ENCODE measurements at places on chromosomes 3 and 15.

DNA sequence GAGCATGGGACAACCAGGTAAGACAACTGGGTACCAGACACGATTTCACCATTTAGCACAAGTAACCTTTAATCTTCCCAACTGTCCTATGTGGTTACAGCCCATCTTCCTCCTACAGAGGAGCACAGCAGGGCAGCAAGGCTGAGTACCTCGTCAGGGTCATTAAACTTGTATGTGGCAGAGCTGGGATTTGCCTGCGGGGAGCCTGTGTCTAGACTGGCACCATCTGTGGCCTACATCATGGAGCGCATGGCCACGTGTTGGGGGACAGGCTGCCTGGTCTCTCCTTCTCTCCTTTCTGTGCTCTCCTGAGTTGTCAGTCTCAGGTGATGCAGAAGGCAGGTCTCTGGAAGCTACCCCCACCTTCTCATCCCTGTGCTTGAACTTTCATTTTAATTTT, 32.2 kb downstream of the GOLGA6A start:
- DNase-seq, result peak; percentile 37

- no peak for DNase-seq
Measured at GRCh38 chr3:140416666-140417065, 261.2 kb upstream of the TRIM42 start.

DNA sequence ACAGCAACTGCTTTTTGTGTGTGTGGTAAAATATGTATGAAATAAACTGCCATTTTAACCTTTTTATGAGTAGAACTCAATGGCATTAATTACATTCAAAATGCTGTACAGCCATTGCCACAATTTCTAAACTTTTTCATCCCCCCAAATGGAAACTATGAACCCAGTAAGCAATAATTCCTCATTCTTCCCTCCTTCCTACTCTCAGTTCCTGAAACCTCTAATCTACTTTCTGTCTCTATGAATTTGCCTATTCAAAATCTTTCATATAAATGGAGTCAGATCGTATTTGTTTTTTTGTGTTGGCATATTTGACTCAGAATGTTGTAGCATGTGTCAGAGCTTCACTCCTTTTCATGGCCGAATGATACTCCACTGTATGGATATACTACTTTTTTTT, 5.3 kb upstream of the BLM start:
- DNase-seq, result no peak

- no peak for DNase-seq
Measured at GRCh38 chr3:10709110-10709781, 106.8 kb upstream of the SLC6A11 start.

GRCh38 chr3:46663591-46664135, 29.8 kb downstream of the ALS2CL start:
- no peak for DNase-seq

GRCh38 chr3:118810499-118811035, 224.1 kb downstream of the IGSF11 start:
- DNase-seq, result no peak

GRCh38 chr15:62415498-62415897, 250.4 kb upstream of the C2CD4B start:
- DNase-seq, result no peak

- no peak for DNase-seq
Measured at GRCh38 chr15:99303907-99304306, 52.6 kb downstream of the LRRC28 start.

DNA sequence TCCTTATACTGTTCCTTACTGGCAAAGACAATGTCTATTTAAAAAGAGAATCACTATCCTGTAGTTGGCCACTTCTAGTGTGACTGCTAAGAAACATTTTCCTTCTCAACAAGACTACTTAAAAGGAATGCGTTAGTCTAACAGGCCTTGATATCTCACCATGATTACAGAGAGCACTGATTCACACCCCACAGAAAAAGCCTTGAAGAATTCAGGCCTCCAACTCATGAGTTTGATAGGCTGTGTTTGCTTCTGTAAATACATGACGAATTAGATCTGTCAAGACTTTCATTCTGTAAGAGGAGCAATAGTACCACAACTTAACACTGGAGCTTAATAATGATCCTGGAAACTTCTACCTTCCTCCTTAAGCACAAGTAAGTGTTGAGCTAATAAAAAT, 432.8 kb upstream of the NR2F2 start:
- no peak for DNase-seq

DNA sequence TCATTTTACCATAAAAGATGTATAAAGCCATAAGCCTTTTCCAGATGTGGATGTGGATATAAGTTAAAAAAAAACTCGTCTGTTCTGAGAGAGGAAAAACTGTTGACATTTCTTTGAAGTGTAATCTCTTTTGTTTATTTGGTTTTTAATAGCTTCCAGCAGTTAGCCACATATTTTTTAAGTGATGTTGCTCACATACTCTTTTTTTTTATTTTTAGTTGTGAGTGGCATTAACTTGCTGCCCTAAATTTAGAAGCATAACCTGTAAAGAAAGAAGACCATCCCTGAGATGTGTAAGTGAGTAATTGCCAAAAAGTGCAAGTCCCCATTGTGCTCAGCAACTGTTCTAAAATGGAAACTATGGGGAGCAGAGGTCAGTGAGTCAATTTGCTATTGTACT, 415.9 kb upstream of the MDFIC2 start:
- DNase-seq, result no peak

- DNase-seq, result no peak
Measured at GRCh38 chr3:16474216-16474615, 39.3 kb downstream of the RFTN1 start.

GRCh38 chr3:50279255-50280016, 549 bp downstream of the LSMEM2 start:
- no peak for DNase-seq

DNA sequence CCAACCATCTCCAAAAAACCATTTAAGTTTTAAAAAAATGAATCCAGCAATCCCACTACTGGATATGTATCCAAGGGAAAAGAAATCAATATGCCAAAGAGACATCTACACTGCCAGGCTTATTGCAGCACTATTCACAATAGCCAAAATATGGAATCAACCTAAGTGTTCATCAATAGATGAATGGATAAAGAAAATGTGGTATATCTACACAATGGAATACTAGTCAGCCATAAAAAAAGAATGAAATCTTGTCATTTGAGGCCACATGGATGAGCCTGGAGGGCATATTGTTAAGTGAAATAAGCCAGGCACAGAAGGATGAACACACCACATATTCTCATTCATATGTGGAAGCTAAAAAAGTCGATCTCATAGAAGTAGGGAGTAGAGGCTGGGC, 136.1 kb downstream of the FILIP1L start:
- no peak for DNase-seq

GRCh38 chr15:39781147-39781966, 1.3 kb downstream of the FSIP1 start:
- DNase-seq, result no peak

GRCh38 chr3:4664412-4664811, 171.3 kb downstream of the ITPR1 start:
- no peak for DNase-seq

DNA sequence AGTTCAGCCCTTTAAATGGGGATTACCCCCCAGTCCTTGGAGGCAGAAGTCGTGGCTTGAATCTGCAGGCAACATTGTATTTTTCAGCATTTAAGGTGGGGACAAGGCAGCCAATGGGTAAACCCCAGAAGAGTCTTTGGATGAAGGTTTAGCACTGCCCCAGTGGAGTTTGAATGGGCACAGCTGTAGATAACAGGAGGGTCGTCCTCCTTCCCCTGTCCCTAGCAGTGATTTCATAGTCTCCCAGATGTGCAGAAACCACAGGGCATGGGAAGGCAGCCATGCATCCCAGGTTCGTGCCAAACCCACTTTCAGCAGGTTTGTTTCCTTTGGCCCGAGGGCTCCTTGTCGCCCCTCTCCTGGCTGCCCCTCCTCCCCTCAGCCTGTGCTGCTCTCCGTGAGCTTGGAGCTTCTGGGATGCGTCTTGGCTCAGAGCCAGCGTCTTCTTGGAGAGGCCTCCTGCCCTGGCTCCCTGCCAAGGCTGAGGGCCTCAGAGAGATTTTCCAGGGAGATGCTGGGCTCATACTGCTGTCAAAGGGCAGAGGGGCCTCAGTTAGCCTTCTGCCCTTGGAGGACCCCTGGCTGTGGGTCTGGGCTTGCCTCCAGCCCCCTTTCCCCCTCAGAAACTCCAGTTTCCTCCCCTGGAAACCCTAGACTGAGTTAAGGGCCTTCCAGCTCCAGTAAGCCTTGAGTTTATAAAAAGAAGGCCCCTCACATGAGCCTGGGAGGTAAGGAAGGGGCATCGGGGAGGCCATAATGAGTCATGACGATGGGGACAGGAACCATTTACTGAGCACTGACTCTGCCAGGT, 48.9 kb upstream of the POLG start:
- peak; percentile 79 for DNase-seq

- DNase-seq, result no peak
Measured at GRCh38 chr3:193971966-193972365, 164.0 kb upstream of the HES1 start.

GRCh38 chr15:62118520-62119226, 46.4 kb downstream of the C2CD4B start:
- no peak for DNase-seq

DNA sequence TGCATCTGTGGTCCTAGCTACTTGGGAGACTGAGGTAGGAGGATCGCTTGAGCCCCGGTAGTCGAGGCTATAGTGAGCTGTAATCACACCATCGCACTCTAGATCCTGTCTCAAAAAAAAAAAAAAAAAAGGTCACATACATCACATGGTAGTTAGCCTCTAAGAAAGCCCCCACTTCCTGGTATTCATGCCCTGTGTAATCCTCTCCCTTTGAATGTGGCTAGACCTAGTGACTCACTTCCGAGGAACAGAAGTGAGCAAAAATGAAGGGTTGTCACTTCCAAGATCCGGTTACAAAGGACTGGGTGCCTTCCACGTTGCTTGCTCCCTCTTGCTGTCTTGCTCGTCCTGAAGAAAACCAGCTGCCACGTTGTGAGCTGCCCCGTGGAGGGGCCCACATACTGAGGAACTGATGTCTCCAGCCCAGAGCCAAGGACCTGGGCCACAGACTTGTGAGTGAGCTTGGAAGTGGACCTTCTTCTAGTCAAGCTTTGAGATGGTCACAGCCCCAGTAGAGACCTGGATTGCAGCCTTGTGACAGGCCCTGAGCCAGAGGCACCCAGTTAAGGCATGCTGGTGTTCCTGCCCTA, 12.6 kb upstream of the LCTL start:
- DNase-seq, result no peak

DNA sequence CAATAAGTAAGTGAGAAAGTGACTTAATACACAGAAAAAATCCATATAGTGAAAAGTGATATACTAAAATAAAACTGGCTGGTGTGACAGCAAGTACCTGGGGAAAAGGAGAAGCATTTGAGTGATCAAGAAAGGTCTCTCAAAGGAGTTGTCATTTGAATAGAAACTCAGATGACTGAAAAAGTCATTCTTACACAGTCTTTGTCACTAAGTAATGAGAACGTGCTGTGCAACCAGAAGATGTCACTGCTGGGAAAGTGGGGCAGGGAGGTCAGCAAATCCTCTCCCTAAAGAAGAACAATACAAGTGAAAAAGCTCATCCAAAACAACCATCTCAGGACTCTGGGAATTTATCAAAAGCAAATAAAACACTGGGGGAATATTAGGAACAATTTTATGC, 317.5 kb upstream of the TRIM42 start:
- DNase-seq, result no peak

- DNase-seq, result no peak
Measured at GRCh38 chr3:7562892-7563291, 702.0 kb downstream of the GRM7 start.

DNA sequence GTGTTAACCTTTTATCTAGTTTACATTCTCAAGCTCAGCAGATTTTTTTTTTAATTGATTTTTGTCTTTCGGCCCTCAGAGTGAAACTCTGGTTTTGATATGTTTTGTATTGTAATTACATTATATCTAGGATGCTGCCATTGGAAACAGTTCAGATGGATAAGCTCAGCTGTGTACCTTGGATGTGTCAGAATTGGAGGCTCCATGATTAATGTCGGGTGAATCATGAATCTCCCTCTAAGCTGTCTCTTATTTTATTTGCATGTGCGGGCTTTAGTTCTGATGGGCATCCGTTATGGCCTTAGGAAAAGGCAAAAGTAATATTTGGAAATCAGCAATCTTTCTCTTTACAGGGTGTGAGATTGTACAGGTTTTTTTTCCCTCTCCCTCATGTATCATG, 4.2 kb downstream of the PTPRG start:
- DNase-seq, result no peak

GRCh38 chr15:74220475-74221248, 15.5 kb upstream of the CCDC33 start:
- DNase-seq, result no peak

GRCh38 chr15:60272623-60273022, 125.2 kb downstream of the ANXA2 start:
- DNase-seq, result no peak

- DNase-seq, result no peak
Measured at GRCh38 chr3:120749843-120750242, 7.3 kb downstream of the GTF2E1 start.

GRCh38 chr15:28129231-28129848, 30.2 kb upstream of the OCA2 start:
- no peak for DNase-seq

DNA sequence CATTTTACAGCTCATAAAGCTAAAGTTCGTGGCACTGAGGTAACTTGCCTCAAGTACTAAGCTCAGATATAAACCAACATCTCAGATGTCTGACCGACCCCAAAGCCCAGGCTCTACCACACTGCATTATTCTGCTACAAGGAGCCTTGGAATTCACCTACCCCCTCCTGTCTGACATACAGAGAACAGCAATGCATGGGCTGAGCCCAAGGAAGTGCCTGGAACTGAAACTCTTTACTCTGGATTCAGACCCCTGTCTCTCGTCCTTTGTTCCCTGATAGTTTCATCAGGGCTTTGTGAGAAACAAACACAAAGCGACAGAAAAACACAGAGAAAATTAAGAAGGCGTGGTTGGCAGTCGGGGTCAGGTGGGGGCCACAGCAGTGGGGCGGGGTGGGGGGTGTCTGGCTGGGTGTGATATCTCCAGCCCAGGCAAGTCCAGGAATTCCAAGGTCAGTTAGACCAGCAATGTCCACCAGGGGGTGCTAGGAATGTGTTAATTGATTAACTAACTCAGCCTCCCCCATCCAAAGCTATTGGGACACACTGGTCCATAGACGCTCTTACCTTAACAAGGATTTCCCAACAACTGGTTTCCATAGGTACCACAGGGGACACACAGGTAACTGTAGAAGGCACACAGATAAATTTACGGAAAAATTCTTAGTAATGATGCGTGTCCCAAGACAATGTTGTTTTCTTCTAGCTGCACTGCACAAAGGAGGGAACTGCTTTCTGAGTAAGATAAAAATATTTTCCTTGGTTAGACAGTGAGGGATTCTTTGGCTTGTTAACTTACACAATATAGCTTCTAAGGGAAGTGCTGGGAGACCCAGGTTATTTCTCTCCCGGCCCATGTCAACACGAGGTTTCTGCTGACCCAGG, 18.8 kb upstream of the SSUH2 start:
- peak; percentile 69 for DNase-seq

DNA sequence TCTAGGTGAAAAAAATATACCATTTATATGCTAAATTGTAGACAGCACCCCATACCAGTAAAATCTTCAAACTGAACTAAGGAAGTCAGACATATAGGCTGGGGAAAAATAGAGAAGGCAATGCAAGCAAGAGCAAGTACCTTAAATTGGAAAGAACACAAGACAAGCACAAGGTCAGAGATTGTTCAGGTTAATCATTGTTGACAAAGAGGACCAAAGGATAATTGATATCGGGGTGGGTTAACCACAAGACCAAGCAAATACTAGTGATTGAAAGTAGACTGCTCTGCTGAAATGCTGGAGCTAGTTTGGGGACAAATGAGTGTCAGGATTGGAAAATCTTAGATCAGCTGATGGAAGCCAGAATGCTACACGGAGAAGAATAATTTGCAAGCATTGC, 499.8 kb downstream of the ROBO2 start:
- DNase-seq, result no peak

All from right forelimb (tissue), 1 donor.